Stimulated activated CD4-positive, alpha-beta T cell treated with anti-CD3 and anti-CD28 coated beads, Interleukin-15, amount 100 ng/mL, for 48 hours (primary cell): ENCODE measurements at places on chromosomes 6 and 20.

DNA sequence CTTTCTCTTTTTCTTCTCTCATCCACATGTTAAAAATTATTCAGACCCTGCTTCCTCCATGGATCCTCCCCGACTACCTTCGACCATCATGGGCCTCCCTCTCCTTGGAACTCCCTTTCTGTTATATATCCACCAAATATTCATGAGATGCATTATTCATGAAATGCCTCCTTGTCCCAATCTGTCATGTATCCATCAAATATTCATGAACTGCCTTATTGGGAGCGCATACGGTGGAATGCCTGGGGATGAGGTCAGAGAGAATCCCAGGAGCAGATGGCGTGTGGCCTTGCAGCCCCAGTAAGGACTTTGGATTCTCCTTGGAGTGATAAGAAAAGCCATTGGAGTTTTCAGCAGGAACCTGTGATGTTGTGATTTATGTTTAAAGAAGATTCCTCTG is 97.0 kb downstream of the NRN1 start:
- no peak for DNase-seq

GRCh38 chr6:154969796-154970195 is 25.3 kb upstream of the TIAM2 start:
- no peak for DNase-seq

DNA sequence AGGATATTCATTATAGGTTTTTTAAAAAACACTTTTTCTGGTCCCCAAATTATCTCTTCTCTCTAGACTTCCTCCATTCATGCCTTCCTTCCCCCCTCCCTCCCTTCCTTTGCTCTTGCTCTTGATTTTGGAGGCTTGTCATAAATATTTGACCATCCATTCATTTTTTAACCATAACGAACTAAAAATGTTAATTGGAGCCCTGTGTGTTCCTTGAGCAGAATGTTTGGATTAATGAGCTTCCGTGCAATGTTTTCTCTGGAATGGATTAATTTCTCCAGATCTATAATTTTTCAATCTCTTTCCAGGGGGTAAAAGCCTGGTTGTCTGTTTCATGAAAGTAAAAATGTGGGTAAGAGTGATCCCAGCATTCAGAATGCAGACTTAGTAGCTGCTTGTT is 155.5 kb downstream of the ESR1 start:
- DNase-seq = no peak

- DNase-seq = no peak
Measured at GRCh38 chr6:14241255-14242070, 123.9 kb downstream of the CD83 start.

DNA sequence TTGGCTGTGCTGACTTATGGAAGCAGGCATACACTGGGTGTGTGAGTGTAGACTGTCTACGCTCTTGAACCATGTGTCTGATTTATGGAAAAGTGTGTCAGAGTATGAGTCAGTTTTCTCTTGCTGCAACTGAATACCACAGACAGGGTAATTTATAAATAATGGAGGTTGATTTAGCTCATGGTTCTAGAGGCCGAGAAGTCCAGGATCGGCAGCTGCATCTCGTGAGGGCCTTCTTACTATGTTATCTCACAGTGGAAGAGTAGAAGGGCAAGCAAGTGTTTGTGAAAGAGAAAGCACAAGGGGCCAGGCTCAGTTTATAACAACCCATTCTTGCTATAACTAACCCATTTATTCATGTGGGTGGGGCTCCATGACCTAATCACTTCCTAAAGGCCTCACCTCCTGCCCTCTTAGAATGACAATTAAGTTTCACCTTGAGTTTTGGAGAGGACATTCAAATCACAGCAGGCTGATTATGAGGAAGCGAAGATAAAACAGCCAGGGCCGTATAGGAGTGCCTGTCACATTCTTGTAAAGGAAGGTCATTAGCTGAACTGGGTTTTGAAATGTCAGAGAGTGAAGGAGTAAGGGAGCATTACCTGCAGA is 6.7 kb downstream of the GPR31 start:
- no peak for DNase-seq

DNA sequence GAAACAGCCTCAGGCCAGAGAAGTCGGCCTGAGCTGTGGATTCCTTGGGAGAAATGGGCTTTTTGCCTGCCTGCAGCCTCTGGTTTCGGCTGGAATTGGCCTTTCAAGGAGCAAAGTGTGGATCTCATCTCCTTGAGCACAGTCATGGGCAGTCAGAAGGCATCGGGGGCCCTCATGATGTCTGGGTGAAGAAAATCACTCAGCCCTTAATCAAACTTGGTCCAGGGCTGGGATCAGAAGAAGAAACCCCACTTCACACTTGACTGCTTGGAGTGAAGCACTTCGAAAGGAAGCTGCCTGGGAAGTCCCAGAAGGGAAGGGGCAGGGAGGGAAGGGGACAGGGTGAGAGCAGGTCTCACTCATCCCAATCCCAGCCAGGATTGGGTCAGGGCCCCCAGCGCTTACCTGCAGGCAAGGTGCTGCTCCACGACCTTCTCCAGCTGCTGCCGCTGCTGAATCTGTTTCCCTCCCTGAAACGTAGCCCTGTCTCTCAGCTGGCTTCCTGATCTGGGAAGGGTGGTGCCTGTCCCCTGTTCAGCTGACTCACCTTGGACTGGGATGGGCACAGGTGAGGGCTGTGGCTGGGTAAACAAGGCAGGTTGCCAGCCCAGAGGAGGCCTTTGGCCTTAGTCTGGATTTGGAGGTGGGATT is at the start of gene SDCBP2:
Gene SDCBP2 (minus strand): TSS at position 460 of the 651 bp plus-strand sequence. CDS start 8,723 bp downstream, outside the sequence.
- DNase-seq = no peak

DNA sequence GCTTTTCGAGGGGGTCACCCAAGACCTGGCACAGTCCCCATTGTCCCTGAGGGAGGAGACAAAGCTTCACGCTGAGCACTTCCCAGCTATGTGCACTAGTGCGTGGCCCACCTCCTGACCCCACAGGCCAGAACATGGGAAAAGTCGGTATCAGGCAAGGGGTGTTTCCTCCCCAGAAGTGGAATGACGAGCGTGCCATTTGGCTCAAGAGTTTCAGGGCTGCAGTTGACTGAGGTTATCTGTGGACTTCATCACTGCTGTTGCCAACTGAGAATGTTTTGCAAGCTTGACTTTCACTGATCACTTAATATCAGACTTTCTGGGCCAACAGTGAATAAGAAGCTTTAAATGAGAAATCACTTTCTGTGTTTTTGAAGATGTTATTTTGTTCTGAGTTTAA is 137.0 kb upstream of the AFDN start:
- DNase-seq = no peak

DNA sequence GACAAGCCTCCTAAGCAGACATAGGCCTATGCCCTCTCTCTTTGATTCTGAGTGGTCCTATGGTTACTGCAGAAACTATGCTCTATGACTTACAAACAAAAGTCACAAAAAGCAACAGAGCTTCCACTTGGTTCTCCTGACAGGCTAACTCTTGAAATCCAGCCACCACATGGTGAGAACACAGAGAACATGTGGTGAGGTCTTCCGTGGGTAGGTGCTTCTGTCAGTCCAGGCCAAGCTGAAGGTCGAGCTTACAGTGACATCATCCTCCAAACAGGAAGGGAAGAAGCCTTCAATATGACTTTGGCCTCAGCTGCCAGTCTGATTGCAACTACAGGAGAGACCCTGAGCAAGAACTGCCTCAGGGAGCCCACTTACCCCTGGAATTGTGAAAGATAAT is 265.5 kb downstream of the TBX18 start:
- no peak for DNase-seq

DNA sequence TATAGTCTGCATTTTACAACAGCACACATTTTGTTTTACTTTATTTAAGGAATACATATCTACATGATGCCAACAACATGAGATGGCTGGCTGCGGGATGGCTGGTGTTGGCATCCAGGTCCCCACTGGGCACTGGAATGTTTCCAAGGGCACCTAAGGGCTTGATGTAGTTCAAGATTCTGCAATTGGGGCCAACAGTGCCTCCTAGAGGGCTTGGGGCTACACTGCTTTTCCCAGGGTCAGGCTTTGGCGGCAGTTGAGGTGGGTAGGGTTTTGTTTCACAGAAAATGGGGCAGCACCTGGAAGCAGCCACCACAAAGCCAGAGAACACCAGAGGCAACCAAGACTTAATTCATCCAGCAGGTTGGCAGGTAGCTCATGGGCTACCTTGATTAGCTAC is 202.2 kb upstream of the PRND start:
- peak; percentile 12 for DNase-seq

DNA sequence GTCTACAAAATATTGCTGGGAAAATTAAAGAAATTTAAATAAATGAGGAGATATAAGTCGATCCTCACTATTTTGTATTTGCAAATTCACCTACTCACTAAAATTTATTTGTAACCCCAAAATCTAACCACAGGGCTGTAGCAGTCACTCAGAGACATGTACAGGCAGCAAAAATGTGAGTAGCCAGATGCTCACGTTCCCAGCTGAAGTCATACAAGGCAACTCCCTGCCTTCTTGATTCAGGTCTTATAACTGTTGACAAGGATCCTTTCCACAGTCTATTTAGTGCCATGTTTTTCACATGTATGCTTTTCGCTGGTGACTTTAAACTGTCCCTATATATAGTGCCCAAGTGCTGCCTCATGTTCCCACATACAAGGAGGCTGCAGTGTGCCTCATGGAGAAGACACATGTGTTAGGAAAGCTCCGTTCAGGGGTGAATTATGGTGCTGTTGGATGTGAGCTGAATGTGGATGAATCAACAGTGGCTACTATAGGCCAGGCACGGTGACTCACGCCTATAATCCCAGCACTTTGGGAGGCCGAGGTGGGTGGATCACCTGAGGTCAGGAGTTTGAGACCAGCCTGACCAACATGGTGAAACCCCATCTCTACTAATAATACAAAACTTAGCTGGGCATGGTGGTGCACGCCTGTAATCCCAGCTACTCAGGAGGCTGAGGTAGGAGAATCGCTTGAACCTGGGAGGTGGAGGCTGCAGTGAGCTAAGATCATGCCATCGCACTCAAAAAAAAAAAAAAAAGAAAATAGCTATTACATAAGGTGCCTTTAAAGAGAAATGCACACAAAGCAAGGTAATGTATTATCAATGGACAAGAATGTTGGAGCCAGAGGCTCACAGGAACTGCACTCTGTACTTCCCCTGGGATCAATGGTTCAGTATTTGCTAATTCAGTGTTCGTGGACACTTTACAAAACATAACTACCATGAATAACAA is 55.3 kb downstream of the STK35 start:
- DNase-seq = no peak

DNA sequence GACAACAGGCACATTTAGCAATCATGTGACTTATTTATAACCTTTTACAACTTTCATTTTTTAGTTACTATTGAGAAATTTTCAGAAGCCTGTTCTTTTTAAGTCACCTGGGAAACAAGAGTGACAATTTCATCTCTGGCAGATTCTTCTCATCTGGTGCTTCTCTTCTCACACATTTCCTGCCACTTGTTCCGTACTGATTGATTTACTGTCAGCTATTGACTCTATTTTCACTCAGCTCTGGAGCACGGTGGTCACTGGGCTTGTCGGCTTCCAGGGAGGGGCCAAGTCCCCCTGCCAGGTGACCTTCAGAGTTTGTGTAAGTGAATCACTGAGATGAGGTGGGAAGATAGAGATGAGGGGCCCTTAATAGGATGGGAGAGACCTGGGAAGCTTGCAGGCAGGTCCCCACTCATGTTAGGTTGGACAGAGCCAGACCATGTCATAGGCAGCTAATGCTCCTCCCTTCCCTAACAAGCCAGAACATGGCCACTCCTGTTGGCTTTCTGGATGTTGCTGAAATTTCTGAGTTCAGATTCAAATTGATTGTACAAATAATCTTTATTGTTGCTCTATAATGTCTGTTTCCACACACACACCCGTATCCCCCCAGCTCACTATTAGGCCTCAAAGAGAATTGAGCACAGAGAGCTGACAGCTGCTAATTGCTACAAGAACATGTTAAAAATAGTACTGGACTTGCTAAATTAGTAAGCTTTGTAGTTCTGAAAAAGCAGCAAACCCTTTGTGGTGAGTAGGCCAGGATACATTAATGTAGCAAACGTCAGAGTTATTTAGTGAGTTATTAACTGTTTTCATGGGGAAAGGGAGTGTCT is 13.3 kb downstream of the DUSP22 start:
- DNase-seq = no peak

DNA sequence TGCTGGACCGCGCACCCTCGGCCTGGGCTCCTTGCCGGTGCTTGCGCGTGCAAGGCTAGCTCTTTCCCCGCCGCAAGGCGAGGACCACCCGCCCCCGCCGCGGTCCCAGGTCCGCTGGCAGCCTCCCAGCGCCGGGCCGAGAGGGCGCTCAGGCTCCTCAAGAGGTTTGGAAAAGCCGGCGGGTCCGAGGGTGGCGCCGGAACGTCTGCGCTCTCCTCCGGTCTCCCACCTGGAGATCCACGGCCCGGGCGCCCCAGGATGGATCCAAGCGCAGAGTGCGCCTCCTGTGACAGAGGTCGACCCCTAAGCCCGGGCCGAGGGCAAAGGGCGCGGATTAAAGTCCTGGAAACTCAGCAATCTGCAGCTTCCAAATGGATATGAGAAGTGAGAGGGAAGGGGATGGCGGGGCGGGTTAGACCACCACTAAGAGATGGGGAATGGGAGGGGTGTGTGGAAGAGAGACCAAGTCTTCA is 575 bp upstream of the MICAL1 start:
- no peak for DNase-seq

DNA sequence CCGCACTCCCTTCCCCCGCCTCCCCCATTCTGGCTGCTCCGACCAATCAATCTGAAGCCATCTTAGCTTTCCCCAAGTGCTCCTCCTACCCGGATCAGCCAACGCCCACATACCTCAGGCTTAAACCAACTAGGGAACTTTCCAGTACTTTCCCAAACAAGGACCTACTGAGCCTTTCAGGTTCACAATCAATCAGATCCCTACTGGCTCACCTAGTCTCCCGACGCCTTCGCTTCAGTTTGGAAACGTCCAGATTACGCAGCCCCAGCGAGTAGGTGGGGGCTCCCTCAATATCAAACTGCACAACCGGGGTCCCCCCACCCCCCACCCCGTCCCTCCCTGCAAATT is 432 bp downstream of the HSPA1L start:
- no peak for DNase-seq

DNA sequence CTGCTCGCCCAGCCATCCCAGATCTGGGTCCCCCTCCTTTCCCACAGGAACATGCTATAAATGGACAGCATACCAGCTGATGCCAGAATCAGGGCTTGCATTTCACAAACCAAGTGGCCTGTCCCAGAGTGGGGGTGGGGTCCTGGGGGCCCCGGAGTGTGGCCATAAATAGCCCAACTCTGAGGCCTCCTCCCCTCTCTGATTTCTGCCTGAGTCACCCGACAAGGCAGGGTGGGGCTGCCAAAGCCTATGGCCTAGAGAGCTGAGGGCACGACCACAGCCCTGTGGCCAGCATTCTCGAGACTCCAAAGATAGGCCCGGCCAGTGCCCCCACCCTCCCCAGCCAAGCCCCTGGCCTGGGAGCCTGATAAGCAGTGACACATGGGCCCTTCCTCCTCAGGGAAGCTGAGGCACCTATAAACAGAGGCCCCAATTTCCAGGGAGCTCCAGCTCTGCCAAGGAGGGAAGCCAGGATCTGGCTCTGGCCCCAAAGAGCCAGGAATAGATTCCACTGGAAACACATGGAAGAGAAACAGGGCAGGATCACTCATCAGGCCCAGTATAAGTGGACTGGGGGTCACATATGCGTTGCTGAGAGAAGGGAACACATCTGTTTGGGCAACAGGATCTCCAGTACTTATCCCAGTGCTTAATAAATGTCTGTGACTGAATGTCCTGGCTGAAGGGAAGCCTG is 20.3 kb downstream of the SNTA1 start:
- no peak for DNase-seq

GRCh38 chr20:40691566-40692239 is 2.7 kb upstream of the MAFB start:
- DNase-seq = no peak

GRCh38 chr6:162173466-162173865 is 554.1 kb downstream of the PRKN start:
- no peak for DNase-seq

GRCh38 chr6:51024126-51024525 is 205.5 kb downstream of the TFAP2B start:
- no peak for DNase-seq
